ENCODE measurements at places on chromosomes 13 and 19.

DNA sequence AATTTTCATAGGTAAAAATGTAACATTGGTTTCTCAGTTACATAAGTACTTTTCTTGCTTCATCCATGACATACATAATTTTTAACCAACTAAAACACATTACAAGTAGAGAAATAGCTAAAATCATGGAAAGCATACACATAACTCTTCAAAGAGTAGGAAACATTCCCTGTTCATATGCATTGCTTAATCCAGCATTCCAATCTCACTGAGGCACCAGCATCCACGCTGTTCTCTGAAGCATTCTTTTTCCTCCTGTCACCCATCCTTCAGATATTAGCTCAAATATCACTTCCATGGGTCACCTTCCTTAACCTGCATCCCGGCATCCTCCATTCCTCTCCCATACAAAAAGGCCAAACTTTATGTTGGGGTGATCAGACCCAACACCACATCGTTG, 79.1 kb downstream of the ZNF254 start:
- no peak for DNase-seq

GRCh38 chr19:35846038-35846668, 6.2 kb downstream of the NPHS1 start:
- no peak for DNase-seq

- no peak for DNase-seq
These were observed 39.4 kb downstream of the ZNF136 start for GRCh38 chr19:12202250-12202649.

GRCh38 chr19:18847549-18848463, 16.0 kb downstream of the UPF1 start:
- no peak for DNase-seq

DNA sequence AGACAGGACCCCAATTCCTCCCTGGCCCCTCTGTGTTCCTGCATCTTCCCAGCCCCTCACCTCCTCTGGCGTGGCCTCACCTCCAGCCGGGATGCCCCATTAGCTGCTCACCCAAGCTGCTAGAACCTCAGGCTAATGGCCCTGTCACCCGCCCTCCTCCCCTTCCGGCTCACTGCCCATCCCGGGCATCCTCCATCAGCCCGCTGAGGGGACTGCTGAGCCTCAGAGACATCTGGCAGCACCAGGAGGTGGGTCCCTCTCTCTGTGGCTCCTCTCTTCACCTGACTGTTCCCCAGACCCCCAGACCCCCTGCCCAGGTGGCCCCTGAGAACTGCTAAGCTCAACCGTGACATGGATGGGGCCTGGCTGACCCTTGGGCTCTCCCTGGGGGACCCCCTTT, 2.9 kb downstream of the FFAR1 start:
- DNase-seq: no peak

GRCh38 chr19:39795001-39795400, 16.3 kb downstream of the LEUTX start:
- DNase-seq: no peak
